Glomerular endothelial cell (primary cell): ENCODE measurements at places on chromosomes 5 and 9. TPM values are rescaled to one million over a fixed set of nuclear protein-coding genes. Genes with fewer than 3 reads are reported as not detected.

The CYLC2 gene
- total RNA-seq = not detected in 2 replicates

The MORN5 gene
- 3.6 TPM in 1 of 2 replicates, not detected in the other for total RNA-seq

The ADAMTS2 gene
- total RNA-seq = 0.68 and 6.1 TPM in 2 replicates

The TMEM174 gene
- total RNA-seq = not detected in 2 replicates

The C9 gene
- 0.12 and 0.44 TPM in 2 replicates for total RNA-seq

The WNT8A gene
- not detected in 2 replicates for total RNA-seq

The PCDHB11 gene
- 0.58 and 1.5 TPM in 2 replicates for total RNA-seq

The CATSPER3 gene
- not detected in 2 replicates for total RNA-seq

The PCDHGA2 gene
- 2.6 and 4.1 TPM in 2 replicates for total RNA-seq

The F2RL2 gene
- total RNA-seq = 13.3 and 30.9 TPM in 2 replicates

The ADRB2 gene
- 0.70 and 2.5 TPM in 2 replicates for total RNA-seq

The SAXO1 gene
- not detected in 2 replicates for total RNA-seq

The GEMIN5 gene
- 13.7 and 14.7 TPM in 2 replicates for total RNA-seq

The SOHLH1 gene
- total RNA-seq = 0.39 TPM in 1 of 2 replicates, not detected in the other

The HK3 gene
- not detected in 2 replicates for total RNA-seq

The ANGPTL2 gene
- total RNA-seq = 25.5 and 52.3 TPM in 2 replicates

The MAST4 gene
- total RNA-seq = 48.8 and 109 TPM in 2 replicates

The KCNN2 gene
- 7.5 and 8.0 TPM in 2 replicates for total RNA-seq

The PFN3 gene
- not detected in 2 replicates for total RNA-seq

The BSPRY gene
- not detected in 2 replicates for total RNA-seq

The TBC1D13 gene
- 22.4 and 31.6 TPM in 2 replicates for total RNA-seq

The MAMDC2 gene
- 8.1 and 16.0 TPM in 2 replicates for total RNA-seq

The DNAH5 gene
- 2.0 and 6.6 TPM in 2 replicates for total RNA-seq

The TRIP13 gene
- total RNA-seq = 15.8 and 31.8 TPM in 2 replicates

The ARID3C gene
- total RNA-seq = 0.29 TPM in 1 of 2 replicates, not detected in the other

The CCNB1 gene
- total RNA-seq = 23.3 and 47.8 TPM in 2 replicates

The SMC2 gene
- total RNA-seq = 6.8 and 9.7 TPM in 2 replicates
